ENCODE measurements at places on chromosomes 5 and 9.

GRCh38 chr5:133639850-133640528 is 27.6 kb upstream of the FSTL4 start:
- no peak for DNase-seq

- DNase-seq, result no peak
Measured at GRCh38 chr9:127112056-127112455, 10.4 kb downstream of the ANGPTL2 start.

- DNase-seq, result no peak
Measured at GRCh38 chr9:38063363-38063707, 5.7 kb downstream of the SHB start.

DNA sequence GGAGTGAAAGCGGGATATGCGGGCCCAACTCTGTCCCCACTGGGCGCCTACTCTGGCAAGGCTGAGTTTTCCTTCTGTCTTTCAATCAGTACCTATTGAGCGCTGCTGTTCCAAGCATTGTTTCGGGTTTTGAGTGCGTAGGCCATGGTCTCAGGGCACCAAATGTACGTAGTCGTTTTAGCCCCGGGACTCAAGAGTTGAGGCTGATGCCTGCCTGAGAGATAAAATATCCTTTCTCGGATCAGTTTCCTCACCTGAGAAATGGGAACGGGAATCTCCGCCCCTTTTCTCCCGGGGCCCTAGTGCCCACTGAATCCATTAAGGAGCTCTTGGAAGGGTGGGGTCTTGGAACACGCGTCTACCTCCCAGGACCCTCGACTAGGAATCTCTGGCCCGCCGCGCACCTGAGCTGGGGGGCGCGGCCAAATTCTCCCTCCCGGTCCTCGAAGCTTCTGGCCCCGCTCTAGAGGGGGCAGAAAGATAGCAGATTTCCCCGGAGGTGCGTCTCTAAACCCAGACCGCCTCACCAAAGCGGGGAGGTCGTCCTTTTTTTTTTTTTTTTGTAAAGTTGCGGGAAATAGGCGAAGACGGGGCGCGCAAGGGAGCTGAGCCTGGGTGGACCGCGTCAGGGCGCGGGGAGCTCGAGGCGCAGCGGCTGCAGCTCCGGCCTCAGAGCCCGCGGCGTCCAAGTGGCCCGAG is 494 bp upstream of the CXXC5 start:
- DNase-seq, result no peak

- peak; percentile 100 for DNase-seq
Measured at GRCh38 chr9:13427587-13427986, 148.1 kb upstream of the MPDZ start.

All from NCI-H446 treated with DMSO at 0.1 percent for 48 hours (cell line).